ENCODE measurements at places on chromosomes 2 and 18. TPM values are rescaled to one million over a fixed set of nuclear protein-coding genes. Genes with fewer than 3 reads are reported as not detected.

- no peak for DNase-seq
These were observed 10.3 kb upstream of the CERKL start for GRCh38 chr2:181667234-181667633.

OLA1 gene
- total RNA-seq, result 118 TPM

FSHR gene
- not detected for total RNA-seq

- no peak for DNase-seq
These were observed 158.4 kb downstream of the BCL2 start for GRCh38 chr18:63161032-63161760.

Data from IMR-90 (cell line).